Ecto neural progenitor cell (in vitro differentiated cells): ENCODE measurements at places on chromosomes 3 and 15.

GRCh38 chr3:41356775-41357174 lies 157.5 kb downstream of the CTNNB1 start:
- DNase-seq, result no peak

GRCh38 chr15:82798104-82798503 lies 7.8 kb downstream of the FSD2 start:
- no peak for DNase-seq

GRCh38 chr3:9782770-9783169 lies 9.5 kb downstream of the TADA3 start:
- no peak for DNase-seq

DNA sequence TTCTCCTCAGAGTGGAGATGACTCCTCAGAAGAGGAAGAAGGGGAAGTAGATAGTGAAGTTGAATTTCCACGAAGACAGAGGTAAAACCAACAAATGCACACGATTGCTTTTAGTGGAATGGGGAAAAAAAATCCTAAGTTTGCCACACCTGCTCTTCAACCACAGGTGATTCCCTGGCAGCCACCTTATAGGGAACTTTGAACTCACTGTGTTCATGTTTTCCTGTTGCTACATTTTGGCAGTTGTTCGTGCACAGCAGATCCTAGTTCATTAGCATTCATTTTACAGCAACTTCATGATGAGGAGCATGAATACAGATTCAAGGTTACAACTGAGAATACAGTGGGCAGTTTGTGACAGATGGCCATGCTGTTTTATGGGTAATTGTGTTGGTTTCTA lies 21.5 kb downstream of the TMEM41A start:
- DNase-seq, result no peak

- no peak for DNase-seq
Observed at GRCh38 chr3:71511446-71511845, 72.1 kb downstream of the FOXP1 start.

- DNase-seq, result no peak
Observed at GRCh38 chr3:126618021-126618420, 36.9 kb downstream of the TXNRD3 start.

DNA sequence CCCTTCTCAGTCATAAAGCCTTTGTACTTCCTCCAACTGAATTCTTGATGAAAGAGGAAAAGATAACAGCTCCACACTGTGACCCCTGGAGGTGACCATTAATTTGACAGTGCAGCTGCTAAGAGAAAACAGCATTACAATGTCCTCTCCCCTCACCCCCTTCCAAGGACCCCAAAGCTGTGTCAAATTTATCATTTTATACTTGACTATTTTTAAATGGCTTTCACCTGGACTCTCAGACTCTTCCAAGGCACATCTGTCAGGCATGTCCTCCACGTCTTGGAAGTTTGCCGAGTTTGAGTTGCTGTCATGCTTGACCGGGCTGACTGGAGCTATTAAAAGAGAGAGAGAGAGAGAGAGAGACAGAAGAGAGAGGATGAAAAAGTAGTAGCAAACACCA lies 236.5 kb downstream of the WDR72 start:
- DNase-seq, result no peak

DNA sequence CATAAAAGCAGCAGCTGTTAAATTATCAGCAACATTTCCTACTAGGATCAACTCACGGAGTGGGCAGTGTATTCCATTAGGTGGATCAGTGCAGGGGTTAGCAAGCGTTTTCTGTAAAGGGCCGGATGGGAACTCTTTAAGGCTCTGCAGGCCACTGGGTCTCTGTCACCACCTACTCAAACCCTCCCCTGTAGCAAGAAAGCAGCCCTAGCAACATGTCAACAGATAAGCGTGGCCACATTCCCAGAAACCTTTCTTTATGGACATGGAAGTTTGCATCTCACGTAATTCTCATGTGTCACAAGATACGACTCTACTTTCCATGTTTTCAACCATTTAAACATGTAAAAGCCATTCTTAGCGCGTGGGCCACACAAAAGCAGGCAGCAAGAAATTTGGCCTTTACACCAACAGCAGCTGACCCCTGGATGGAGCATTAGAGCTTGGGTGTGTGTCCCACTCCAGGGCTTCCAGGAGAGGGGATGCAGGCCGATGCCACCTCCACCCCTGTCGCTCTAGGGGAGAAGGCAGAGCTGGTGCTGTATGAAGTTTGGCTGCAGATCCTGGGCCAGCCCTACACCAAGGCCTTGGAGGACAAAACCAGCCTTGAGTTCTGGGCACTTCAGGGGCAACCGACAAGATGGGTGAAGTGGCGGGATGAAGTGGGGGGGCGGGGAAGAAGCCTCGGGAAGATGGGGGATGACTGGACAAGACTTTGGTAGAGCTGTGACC lies 48.2 kb upstream of the CSPG4 start:
- no peak for DNase-seq

DNA sequence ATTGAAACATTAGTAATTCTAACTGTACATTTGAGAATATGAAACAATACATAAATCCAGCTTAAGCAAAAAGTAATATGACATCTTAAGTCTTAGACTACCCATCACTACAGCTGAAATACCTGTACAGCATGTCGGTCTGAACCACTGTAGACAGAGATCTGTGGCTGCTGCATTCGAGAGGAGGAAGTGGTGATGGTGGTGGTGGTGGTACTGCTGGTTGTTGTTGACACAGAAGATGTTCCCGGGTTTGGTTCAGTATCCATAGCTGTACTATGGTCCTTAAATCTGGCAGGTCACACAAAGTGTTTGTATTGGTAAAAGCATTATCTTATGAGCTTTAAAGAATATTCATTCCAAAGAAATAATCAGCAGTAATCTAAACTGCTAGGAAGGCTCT lies 2.9 kb downstream of the PHC3 start:
- no peak for DNase-seq

GRCh38 chr3:153973722-153974265 lies 147.4 kb upstream of the ARHGEF26 start:
- no peak for DNase-seq

GRCh38 chr3:43885908-43886618 lies 195.3 kb downstream of the ABHD5 start:
- peak; percentile 21 for DNase-seq

- no peak for DNase-seq
Observed at GRCh38 chr15:53658255-53658654, 101.2 kb downstream of the WDR72 start.

DNA sequence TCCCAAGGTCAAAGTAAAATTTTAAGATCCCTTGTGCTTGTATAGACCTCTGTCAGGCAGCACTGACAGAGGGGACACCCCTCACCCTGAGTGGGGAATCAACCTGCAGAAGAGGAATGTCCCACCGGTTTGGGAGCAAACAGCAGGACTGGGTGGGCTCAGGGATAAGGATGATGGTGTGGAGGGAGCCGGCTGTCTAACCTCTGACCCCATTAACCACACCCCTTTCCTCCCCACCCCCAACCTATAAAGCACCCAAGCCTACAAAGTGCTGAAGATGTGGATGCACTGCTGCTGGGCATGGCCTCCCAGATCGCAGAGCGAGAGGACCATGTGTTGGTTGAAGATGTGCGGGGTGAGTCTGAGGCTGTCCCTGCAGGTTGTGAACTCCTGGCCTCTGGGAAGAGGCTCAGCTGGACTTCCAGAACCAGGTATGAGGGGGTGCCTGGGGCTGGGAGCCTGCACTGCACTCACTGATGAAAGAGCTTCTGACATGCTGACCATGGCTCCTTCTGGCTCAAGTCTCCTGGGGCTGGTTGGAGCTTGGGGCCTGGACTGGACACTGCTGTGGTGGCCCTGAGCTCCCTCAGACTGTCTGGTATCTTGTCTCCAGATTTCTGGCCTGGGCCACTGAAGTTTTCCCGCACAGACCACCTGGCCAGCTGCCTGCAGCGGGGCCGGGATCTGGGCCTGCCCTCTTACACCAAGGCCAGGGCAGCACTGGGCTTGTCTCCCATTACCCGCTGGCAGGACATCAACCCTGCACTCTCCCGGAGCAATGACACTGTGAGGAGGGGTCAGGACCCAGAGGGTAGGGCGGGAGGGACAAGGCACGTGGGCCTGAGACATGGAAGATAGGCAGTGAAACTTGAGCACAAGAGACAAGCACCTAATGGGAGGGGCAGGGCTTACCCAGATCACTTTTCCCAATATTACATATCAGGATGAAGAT lies 9.3 kb downstream of the DUOX1 start:
- DNase-seq, result no peak

DNA sequence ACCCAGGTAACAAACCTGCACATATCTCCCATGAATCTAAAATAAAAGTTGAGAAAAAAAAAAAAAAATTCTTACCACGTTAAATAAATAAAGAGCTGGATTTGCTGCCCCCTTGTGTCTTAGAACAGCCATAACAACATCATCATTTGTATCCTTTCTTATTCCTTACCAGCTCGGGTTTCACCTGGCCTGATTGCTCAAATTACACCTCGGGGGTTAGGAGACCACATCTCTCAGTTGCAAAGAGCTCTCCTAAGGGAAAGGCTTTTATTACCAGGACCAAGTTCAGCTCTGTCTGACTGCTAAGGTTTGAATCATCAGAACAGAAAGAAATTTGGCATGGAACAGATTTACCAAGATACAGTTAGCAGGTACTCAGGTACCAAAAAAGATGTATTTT lies 25.8 kb upstream of the RPL39L start:
- DNase-seq, result no peak

DNA sequence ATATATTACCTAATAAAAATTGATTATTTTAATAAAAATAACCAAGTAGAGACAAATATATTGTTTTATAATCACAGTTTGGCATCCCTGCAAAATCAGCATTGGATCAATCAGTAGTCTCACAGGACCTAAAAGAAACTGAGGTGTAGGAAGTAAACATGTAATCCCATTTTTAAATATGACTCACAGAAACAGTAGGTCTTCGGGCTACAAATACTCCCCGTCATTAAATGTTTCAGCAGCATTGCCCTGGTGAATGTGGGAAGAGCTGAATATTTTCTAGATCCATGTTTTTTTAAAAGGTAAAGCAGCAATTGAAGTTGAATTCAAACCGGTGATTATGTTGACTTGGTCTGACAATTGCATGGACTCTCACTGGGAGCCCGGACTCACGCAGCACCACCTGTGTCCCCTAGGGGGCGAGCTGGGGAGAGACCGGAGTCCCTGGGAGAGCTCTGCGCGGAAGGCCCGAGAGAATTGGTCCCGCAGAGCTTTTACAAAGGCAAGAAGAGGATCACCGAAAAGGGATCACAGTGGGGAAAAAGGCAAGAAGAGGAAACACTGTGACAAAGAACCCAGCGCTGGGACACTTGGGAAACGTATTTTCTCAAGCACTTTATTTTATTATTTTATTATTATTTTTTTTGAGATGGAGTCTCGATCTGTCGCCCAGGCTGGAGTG lies 17.2 kb upstream of the USP3 start:
- DNase-seq, result peak; percentile 90

DNA sequence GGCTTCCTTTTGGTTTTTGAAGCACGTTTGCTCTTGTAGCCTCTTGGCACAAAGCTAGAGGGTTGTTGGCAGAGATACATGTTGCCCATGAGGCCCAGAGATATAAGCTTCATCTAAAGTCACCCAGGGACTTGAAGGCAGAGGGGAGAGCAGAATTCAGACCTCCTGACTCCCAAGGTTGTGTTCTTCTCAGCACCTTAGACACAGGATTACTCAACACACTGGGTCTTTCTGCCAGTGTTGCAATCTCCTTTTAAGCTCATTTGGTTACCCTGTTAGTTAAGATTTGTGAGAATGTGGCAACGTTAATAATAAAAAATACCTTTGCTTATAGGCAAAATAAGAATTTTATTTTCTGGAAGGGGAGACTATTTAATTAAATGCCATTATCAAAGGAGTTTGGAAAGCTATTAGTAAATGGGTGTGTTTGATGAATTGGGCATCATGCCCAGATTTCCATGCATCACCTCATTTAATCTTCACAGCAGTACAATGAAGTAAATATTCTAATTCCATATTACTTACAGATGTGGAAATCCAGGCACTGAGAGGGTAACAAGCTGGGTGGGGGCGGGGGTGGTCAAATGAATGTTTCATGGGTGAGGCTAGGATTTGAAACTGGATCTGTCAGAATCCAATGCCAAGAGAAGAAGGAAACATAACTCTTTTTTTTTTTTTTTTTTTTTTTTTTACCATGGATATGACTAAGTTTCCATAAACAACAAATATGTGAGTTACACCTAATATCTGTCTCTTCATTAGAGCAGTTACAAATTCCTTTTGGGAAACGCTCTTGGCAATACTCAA lies 183.3 kb downstream of the NR1D2 start:
- DNase-seq, result no peak

DNA sequence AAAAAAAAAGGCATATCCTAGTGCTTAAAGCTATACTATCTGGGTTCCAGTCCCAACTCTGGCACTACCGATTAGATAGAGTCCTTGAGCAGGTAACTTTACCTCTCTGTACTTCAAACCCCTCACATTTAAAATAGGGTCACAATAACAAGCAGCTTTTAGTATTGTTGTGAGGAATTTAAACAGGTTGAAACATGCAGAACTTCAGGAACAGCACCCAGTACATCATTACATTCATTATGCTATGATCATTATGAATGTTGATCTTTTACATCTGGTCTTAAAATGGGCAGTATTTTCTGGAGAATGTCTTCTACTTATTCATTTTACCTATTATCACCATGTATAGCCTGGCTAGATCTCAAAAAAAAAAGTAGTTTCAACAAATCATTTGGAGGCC lies 176.1 kb upstream of the CCDC54 start:
- no peak for DNase-seq

GRCh38 chr15:66942649-66943390 lies 122.6 kb upstream of the SMAD3 start:
- no peak for DNase-seq

- DNase-seq, result no peak
Observed at GRCh38 chr3:114464548-114464947, 170.7 kb downstream of the TIGIT start.

DNA sequence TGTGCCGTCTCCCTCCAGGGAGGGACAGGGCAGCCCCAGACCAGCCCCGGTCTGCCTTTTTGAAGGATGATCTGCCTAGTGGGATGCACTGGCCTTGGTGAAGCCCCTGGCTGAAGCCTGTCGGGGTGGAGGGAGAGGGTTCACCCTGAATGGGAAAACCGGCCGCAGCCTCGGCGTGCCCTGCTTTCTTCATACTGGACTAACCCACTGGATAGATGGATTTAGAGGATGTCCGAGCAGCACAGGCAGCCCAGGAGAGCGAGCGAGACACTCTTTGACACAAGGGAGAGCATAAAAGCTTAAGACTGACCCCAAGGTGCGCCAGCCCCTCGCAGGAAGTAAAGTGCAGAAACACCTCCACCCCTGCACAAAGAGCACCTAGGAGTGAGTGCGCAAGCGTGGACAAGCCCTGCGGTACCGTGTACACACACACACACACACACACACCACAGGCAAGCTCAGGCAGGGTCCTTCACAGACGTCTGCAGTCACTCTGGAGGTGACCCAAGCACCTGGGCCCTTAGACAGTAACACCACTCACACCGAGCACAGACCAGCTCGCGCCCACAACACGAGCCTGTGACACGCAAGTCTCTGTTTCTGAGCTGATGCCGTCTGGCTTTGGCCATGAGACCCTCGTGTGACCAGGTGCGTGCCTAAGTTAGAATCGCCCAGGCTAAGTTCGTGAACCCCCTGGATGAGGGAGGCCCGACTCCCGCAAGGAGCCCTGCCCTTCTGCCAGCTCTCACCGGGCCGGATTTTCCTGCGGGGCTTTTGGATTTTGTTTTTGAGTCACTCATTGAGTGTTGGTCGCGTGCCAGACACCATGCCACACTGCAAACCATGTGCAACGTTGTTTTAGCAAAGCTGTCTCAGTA lies 11.3 kb downstream of the SEMA4B start:
- DNase-seq, result no peak

- no peak for DNase-seq
Observed at GRCh38 chr3:113002037-113002436, 11.3 kb downstream of the GTPBP8 start.

- no peak for DNase-seq
Observed at GRCh38 chr3:157786211-157786610, 283.0 kb upstream of the VEPH1 start.

- DNase-seq, result no peak
Observed at GRCh38 chr3:146972726-146973125, 367.6 kb upstream of the PLSCR5 start.
